HepG2 (cell line): ENCODE measurements at places on chromosomes 4 and X.
A peak's percentile ranks its signal among the peaks of the same experiment; 100 is the strongest.

DNA sequence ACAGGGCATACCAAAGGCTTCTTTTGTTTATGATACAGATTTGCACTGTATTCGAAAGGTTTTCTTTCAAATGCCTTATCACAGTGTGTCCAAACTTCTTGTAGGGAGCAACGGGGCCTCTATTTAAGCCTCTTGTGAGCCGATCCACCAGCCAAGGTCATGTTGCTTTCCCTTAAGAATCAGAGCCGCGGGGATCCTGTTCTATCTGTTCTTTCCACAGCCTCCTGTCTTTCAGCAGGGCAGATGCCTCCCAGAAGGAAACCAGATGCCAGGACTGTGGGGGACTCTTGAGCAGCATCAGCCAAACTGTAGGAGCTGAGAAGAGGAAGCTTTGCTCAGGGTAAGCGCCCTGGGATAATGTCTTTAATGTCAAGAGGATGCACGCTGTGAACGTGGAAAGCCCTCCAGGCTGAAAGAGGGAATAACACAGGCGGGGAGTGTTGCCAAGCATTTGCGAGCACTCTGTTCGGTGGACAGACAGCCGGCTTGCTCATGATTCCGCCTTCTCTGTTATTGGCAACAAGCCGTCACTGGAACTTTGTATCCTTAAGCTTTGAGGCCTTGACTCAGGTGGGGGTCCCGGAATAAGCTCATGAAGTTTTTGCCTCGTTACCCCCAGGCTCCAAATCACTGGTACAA, 279.8 kb upstream of the FRG1 start:
- no peak for DNase-seq

DNA sequence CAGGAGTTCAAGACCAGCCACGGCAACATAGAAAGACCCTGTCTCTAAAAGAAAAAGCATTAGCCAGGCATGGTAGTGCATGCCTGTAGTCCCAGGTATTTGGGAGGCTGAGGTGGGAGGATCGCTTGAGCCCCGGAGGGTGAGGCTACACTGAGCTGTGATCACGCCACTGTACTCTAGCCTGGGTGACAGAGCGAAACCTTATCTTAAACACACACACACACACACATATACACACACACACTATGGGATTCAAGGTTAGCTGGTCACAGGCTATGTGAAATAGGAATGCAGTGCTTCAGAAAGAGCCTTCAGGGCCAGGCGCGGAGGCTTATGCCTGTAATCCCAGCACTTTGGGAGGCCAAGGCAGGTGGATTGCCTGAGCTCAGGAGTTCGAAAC, 23.5 kb downstream of the NLGN3 start:
- peak; percentile 24 for DNase-seq

GRCh38 chr4:14028862-14029261, 401.3 kb upstream of the BOD1L1 start:
- DNase-seq: no peak

GRCh38 chr4:17866810-17867209, 56.0 kb downstream of the NCAPG start:
- DNase-seq: no peak

GRCh38 chr4:184534511-184535391, 60.4 kb upstream of the IRF2 start:
- DNase-seq: peak; percentile 43

- no peak for DNase-seq
Measured at GRCh38 chr4:135533053-135533452, 1331.5 kb upstream of the PABPC4L start.

DNA sequence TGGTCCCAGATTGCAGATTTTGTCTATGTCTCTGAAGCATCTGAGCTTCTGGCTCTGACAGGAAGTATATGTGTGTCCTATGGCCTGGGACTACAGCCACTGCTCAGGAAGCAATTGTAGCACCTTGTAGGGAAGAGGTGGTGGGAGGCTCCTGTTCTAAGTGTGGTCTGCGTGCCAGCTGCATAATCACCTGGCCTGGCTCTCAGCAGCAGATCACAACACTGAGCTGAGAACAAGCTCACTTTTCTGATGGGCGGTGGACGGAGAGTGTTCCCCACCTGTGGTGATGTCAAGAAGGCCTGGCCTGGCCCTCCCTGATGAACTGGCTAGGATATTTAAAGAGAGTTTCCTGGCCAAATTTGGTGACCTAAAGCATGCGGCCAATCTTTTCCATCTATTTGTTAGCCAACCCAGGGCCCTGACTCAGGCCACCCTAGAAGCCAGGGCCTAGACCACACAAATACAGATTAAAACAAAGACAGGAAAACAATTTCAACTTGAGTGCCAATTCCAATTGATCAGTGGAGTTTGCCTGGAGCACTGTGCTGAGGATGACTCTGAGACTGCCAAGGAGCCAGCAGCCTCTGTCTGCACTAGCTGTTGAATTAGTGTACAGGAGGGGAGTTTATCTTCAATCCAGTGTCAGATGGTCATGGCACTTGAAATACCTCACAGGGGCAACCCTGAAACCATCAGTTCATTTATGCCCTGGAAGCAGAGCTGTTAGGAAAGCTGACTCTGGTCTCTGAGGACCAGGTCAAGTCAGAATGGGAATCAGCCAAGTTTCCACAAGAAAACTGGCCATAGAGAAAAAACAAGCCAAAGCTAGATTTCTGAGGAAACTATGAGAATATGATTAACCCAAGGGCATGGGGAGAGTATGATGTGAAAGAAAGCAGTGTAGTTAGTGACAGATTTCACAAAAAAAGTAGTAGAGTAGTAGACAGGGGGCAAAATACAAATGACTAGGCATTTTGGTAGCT, 47.4 kb downstream of the PRDM5 start:
- no peak for DNase-seq

- no peak for DNase-seq
Measured at GRCh38 chr4:69668680-69669079, 15.6 kb upstream of the UGT2A1 start.

GRCh38 chr4:18975916-18976808, 954.6 kb upstream of the LCORL start:
- DNase-seq: no peak

- DNase-seq: peak; percentile 60
Measured at GRCh38 chr4:1797861-1798579, 4.9 kb downstream of the FGFR3 start.

DNA sequence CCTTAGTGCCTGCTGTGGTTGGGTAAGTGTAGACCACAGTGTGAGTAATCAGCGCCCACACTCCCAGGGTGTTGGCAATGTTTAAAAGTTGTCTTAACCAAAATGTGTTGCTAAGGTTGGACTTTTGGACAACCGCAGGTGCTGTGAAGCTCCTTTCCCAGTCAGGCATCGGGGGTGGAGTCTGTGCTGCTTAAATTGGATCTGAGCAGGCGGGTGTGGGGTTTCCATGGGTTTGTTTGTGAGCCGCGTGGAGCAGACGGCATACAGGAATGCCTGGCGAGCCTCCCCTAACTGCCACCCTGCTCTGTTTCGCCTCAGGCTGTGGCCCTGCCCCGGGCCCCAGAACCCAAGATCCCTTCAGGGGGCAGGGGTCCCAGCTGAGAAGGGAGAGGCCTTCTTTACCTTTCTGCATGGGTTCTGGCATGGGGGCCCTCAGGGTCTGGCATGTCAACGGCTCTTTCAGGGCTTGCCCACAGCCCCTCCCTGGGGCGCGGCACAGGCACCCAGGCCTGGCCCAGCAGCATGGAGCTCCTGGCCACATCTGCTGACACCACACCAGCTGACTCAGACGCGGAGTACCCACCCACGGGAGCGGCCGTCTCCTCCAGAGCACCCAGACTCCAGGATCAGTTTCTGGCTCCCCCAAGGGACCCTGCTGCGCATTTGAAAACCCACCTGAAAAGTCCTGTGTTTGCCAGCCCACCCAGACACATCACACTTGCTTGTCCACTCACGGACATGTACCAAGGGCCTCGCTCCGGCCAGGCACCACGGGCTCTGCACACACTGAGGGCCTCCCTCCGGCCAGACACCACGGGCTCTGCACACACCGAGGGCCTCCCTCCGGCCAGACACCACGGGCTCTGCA, 5.1 kb upstream of the SPON2 start:
- peak; percentile 38 for DNase-seq

DNA sequence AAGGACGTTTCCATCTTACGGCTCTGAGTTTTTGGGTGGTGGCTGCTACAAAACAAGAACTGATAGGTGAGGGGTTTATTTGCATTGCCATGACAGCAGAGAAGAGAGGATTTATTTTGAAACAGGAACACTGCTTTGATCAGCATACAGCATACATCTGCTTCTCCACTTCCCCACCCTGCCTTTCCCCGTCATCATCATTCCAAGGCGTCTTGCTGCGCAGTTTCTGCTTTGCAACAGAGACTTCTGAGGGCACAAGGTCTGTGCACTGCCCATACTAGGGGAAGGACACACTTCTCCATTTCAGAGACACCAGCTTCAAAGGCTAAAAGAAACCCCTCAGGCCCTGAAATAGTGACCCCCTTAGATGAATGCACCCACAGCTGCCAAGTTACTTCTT, 19.1 kb downstream of the STARD8 start:
- no peak for DNase-seq

DNA sequence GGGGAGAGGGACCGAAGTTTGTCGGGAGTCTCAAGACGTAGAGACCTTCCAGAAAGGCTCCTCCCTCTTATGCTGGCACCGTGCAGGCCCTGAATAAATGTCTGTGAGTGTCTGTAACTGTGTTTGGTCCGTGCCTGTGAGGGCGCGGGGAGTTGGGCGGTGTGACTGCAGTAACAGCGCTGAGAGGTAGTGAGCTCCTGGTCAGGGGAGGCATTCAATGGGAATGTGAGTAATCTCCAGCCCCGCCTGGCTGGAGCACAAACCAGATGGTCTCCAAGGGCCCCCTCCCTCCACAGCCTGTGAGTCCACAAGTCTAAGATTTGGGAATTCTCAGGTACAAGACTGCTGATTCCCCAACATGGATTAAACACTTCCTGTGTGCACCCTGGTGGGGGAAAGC, 100.0 kb downstream of the HMX1 start:
- no peak for DNase-seq

DNA sequence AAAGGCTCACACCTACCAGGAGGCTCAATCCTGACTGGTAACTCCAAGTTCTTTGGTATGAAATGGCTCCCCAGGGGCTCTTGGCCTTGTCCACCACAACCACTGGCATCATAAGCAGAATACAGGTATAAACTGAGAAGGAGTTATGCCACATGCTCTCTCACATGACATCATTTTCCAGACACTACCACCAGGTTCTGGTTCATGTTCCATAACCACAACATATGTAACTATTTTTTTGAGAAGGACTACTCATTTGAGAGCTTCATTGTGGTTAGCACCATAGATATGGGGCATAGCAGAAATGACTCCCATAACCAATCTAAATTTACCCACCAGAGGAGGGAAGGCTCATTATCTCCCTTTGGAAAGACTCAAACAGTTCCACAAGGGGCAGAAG, 19.6 kb downstream of the PRDM5 start:
- no peak for DNase-seq

DNA sequence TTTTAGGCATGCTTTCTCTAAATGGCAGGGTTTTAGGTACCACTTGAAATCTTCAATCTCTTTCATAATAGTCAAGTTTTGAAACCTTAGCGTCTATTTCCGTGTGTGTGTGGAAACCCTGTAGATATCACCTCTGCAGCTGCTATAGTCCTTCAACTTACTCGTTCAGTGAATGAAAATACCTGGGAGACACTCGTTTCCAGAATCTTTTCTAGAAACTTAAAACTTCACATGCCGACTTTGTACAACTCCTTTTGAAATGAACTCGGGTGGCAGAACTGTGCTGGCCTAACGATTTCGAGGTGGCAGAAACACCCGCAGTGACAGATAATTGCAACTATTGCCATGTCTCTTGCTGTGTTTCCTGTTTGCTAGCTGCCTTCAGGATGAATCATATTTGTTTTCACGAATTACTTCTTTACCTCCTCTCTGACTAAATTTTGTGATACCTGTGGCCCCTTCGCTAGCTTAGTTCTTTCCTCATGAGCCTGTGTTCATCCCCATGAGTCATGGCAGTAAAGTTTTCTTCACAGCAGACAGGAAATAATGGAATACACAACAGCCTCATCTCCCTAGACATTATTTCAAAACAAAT, 104.7 kb upstream of the SMIM10 start:
- DNase-seq: peak; percentile 29

DNA sequence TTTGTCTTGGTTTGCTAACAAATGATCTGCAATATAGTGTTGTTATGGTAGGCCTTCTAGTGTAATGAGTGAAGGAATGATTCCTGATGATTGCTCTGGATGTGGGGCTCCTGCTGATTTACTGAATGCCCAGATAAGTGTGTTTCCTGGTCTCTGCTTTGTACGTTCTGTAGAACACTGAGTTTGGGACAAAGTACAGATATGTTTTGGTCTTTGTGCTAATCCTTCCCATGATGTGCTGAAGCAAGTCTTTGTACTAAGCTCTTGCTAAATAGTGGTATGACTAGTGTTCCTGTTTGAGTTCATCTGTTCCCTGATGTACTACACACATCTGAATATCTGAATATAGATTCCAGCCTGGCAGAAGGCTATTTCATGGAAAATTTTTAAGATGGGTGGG, 36.9 kb upstream of the XIAP start:
- peak; percentile 93 for DNase-seq

- DNase-seq: no peak
Measured at GRCh38 chr4:120733968-120734367, 188.6 kb downstream of the PRDM5 start.

DNA sequence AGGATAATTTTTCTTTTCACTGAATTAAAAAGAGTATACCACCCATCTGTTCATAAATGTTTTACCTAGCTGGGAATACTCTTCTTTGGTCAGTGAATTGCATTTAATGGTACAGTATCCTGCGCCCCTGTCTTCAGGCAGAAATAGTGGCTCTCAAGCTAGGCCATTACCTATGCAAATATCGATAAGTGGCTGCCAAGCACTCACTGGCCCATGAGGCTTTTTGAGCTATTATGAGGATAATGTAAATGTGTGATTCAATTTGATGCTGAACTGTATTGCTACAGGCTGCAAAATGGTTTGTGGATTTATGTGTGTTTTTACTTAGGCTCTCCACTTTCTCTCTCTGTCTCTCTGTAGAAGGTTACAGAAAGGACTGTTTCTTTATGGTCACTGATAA, 30.1 kb upstream of the MTMR1 start:
- no peak for DNase-seq

DNA sequence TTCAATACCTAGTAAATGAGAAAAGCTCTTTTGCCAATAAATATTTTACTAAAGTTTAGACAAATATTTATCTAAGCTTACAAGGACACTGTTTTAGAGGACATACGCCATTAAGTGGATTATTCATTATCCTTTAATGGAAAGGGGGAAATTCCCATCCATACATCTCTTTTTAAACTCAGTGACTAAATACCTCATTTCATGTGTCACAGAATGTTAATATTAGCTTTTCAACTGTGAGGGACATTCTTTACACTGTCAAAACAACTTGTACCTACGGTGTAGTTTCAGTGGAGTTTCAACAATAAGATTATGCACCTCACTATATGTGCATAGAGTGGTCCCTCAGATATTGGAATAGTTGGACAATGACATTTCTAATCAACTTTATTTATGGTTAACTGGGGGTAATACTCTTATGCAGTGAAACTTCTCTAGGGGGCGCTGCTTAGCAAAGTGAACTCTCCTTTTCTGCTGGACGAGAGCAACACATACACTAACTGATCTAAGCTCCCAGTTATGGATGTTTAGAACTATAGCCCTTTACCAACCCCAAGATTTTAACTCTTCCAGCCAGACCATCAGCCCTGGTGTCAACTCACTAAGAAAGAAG, 9.7 kb downstream of the HS6ST2 start:
- no peak for DNase-seq
